HAP-1 (cell line): ENCODE measurements at places on chromosomes 4 and X.

DNA sequence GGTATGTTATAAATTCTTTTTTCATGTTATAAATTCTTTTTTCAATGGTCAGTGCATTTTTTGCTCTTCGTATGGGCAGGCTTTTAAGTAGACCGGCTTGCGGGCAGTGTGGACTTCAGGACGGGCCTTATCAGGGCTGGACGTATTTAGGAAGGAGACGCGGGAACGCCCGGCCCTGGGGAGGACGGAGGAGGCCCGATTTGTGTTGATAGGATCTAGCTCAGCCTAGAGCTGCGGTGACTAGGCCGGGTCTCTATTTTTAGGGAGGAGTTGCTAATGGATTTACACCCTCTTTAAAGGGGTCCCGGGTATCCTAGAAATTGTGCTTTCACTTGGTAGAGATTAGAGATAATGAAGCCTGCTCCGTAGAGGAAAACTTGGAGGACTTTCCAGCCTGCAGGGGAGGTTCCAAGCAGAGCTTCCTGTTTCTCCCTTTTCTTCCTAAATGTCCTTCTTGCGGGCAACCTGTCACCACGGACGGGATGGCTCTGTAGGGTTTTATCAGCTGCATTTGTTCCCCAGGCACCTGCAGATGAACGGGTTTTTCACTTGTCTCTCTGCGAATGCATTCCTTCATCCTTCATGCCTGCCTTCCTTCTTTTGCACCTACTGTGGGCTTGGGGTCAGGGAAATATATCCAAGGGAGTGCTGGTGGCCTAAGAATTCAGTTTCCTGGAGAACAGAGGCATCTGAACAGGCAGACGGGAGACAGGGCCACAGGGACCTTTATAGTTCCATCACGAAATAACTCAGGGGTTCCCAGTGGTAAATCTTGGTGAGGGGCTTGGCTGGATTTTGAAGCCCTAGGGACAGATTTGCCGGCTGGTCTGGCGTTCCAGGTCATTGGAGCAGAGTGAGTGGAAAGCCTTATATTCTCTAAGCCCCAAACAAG is 1.4 kb downstream of the CD99 start:
- peak; percentile 61 for DNase-seq

DNA sequence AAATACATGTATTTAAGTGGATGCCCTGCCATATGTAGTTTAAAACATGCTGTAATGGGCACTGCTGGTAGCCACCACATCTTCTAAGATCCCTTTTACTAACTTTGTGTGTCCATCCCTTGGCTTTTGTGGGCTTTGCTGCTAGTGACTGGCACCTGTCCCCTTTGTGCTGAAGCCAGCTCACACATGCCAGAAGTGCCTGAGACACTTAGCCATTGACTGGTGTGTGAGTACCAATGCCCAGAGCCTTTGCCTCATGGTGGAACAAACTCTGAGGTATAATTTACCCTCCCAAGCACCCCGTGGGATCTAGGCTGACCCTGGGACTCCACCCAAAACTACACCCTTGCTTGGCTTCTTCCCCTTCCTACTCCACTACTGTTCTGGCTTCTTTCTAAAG is 33.0 kb downstream of the ARHGAP6 start:
- peak; percentile 23 for DNase-seq

DNA sequence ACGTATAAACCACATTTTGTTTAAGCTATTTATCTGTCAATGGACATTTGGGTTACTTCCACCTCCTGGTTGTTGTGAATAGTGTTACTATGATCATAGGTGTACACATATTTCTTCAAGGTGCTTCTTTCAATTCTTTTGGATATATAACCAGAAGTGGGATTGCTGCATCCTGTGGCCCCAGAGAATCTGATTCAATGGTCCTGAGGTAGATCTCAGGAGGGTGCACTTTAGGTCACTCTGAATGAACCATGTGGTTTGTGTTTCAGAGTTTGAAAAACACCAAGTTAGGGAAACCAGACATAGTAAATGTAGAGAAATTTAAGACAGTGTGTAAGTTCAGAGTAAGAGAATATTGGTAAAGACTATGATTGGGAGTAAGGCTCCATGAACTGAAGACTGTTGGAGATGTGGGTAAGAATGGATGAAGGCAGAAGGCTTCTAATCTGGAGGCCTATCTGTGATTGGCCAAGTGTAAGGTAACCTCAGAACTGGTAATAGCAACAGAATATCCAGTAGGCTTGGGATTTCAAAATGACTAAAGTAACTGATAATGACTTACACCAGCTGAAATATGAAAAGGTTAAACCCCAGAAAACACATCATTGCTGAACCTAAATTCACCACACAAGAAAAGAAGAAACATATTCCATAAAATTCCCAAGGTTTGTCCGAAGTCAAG is 236.9 kb downstream of the CAMK2D start:
- DNase-seq, result no peak

DNA sequence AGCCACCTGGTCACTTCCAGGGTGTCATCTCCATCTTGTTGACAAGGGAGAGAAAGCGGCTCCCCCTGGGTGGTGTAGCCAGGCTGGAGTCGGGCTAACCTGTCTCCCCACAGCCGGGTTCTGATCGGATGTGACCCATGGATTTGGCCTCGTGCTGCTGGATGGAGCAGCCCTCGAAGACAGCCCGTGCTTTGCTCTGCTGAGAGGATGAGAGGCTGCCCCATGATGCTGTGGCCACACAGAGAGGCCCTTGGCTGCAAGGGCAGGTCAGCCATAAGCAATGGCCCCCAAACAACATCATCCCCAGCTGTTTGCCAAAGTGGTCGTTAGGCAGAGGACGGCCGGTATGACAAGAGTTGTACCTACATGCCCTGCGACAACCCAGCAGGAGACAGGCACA is 106.6 kb downstream of the HMX1 start:
- no peak for DNase-seq

GRCh38 chrX:38859602-38860001 is 58.3 kb downstream of the MID1IP1 start:
- no peak for DNase-seq

DNA sequence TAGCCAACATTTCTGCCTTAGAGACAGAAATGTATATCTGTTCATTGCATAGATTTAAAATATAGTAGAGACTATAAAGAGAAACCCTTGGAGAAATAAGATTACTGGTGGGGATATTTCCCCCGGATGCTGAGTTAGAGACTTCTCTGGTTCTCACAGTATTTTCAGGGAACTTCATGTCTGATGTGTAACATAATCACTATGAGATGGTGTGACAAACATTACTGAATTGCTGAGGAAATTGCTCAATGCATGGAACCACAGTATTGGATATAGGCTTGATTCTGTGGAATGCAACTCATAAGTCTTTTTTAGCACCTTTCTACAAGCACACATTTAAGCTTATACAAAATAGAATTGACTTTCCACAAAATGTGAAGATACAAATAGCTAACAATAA is 152.7 kb downstream of the SOWAHB start:
- no peak for DNase-seq

- DNase-seq, result no peak
These were observed 51.8 kb upstream of the CBLL2 start for GRCh38 chrX:22220941-22221340.

DNA sequence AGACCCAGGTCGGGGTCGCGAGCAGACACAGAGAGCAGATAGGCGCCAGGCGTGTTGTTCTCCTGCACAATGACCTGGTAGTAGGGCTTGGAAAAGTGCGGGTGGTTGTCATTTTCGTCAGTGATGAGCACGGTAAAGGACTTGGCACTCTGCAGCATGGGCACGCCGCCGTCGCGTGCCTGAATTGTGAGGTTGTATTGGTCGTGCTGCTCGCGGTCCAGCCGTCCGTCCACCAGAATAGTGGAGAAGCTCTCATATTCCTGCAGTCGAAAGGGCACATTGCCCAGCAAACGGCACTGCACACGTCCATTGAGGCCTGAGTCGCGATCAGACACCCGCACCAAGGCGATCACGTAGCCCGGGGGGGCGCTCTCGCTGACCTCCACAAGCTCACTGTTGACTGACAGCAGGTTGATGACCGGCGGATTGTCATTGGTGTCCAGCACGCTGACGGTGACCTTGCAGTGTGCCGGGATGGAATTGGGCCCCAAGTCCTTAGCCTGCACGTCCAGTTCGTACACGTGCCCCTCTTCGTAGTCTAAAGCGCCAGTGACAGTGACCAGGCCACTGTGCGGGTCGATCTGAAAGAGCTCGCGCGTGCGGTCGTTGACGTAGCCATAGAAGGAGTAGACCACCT is 2.8 kb downstream of the PCDH19 start:
- DNase-seq, result no peak
